Heart right ventricle (tissue), 16 donors: ENCODE measurements at places on chromosomes 4 and X.

DNA sequence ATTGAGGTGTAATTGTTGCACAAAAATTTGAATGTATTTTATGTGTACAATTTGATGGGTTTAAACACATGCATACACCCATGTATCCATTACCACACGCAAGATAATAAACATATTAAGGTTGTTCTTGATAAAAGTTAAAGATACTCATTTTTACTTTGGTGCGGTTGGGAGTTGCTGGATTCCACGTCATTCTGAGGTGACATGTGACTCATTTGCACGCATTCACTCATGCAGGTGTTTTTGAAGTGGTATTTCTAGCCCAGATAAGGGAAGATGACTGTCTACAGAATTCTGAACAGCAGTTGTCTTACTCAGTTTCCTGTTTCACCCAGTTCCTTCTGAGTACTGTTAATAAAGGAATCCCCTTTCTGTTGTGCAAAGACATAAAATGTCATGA, 142.0 kb downstream of the RTL3 start:
- no peak for DNase-seq

- peak; percentile 29 for DNase-seq
These were observed 88.9 kb downstream of the ZNF674 start for GRCh38 chrX:46456125-46456922.

GRCh38 chr4:14078326-14078725, 450.8 kb upstream of the BOD1L1 start:
- no peak for DNase-seq

- DNase-seq: no peak
These were observed 66.3 kb upstream of the GPR78 start for GRCh38 chr4:8513931-8514330.

DNA sequence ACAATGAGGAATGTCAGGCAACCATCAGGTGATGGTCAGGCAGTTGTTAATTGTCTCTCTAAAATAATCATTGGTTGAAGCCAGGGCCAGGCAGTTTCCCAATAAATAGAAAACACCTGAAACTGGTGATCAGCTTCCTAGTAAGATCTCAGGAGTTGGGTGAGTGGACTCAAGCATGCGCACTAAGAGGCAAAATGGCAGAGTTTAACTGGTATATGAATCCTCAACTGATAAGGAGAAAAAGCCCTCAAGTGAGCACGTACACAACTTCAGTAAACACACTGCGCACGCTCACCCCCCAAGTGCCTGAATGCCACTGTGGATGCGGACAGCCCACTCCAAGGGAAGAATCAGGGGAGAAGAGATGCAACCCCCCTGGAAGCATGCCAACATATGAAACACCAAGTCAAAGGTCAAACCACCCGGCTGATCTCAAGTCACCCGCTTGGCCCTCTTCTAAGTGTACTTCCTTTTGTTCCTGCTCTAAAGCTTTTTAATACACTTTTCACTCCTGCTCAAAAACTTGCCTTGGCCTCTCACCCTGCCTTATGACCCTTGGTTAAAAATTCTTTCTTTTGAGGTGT, 39.9 kb downstream of the LNX1 start:
- DNase-seq: no peak

DNA sequence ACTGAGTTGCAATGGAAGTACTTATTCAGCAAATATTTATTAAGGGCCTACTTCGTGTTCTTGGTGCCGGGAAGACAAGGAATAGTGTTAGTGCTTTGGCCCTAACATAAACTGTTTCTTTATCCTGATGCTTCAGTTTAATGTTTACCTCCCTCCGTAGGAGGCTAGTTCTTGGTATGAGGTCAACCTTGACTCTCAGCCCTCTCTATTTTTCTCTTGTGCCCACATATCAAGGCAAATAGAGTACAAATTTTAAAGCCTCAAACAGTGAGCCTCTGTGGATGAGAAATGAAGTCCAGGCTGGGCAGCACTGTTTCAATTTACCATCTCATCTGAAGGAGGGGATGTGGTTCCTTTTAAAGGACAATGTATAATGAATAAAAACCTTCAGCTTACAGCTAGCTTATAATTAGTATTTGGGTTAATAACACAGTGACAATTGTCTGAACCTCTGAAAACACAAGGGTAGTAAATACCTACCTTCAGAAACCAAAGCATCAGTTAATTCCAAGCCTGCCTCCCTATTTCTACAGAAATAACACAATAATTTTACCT, 68.5 kb downstream of the SH3RF1 start:
- no peak for DNase-seq

DNA sequence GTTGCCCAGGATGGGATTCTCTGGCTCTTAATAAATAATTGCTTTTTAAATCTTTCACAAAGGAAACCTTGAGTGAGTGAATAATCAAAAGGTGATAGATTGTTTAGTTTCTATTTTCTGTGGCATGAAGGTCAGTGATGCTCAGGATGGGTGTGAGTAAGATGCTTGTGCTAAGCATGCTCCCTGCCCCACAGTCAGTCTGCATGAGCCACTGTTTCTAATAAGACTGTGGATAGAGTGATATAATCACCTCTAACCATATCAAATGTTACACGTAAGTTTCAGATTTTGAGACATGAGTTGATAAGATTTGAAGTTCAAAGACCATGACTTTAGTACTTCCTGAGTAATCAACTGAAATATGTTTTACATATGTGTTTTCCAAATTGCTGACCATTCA, 2.7 kb upstream of the GAGE10 start:
- DNase-seq: no peak

DNA sequence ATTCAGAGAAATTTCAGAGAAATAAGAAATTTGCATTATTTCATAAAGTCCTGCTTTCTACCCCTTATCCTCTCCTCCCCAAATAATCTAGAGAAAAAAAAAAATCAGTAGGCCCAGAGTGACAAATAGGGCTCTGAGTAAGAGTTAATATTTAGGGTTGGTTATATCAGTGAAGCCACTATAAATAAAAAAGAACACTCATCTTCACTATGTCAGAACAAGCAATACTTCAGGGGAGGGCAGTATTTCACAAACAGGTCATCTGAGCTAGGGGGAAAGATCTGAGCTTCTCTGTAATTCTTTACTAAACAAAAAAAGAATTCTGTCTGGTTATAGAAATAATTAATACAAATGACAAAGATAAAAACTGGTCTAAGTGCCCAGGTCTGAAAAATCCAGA, 39.4 kb downstream of the PDE5A start:
- DNase-seq: no peak

GRCh38 chr4:183412821-183413220, 31.6 kb upstream of the CDKN2AIP start:
- no peak for DNase-seq

DNA sequence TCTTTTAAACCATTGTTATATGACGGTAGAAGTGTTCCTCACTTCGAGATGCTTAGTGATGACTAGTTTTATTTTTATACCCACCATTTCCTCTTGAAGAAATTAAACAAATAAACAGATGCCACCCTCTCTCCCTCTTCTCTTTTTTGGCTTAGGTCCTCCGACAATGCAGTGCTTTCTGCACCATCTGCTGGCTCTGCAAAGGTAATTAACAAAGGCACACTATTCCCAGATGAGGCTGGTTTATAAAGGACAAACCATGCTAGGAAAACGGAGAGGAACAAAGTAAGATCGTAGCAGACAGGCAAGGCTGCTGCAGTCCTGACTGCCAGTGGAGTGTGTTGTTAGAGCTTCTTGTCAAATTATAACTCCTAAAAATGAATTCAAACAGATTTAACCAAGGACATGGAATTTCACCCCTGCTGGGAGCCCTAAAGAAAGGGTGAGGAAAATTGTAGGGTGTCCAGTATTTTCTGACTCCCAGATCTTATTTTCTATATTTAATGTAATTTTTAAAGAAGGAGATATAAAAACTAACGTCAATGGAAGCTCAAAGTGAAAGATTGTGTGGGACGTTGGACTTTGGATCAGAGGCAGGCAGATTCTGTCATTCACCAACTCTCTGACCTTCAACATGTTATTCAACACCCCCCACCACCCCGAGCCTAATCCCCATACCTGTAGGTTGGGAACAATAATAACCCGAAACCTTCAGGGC, 142.1 kb downstream of the CPEB2 start:
- DNase-seq: no peak

GRCh38 chrX:57674861-57675260, 5.2 kb downstream of the NLRP2B start:
- DNase-seq: no peak

DNA sequence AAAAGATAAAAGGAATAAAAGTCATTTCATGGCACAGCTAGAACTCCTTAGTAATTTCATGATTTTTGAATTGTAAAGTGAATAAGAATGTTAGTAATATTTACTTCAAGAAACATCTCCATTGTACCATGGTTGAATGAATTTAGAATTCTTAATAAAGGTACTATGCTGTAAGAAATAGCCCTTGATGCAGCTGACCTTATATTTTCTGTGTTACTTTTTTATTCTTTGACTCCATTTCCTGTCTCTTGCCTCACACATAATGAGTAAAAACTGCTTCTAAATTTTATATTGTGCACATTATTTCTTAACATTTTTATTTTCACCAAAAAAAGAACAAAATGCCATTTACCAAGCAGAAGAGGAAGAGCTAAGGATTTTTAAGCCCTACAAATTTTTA, 81.9 kb upstream of the PDHA2 start:
- DNase-seq: no peak

DNA sequence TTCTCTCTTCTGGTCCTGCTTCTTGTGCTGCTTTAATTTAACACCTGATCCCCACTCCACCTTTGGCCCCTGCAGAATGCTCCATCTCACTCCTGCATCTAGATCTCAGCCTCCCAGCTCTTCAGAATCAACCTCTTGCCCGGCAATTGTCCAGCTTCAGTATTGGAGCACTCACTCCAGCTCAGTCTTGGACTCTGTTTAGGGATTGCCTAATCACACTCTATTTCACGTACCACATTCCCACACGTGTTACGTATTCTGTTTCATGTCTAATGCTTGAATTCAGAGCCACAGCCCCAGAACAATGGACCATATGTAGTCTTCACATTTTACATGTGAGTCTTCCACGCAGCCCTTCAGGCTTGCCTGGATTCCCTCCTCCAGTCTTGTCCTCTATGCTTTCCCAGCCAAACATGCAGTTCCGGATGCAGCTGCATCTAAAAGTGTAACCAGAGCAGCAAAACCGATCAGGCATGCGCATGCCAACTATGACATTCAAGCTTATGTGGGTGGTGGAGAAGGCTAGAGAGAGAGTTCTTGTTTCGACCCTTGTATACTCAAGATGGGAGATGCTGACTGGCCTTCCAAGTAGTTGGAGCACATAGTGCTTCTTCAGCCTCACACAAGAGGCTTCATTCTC, 105.2 kb upstream of the FAM9A start:
- no peak for DNase-seq

GRCh38 chr4:145345401-145345800, 136.3 kb upstream of the SMAD1 start:
- DNase-seq: no peak

- no peak for DNase-seq
These were observed 5.2 kb downstream of the BMPR1B start for GRCh38 chr4:94763005-94763404.

DNA sequence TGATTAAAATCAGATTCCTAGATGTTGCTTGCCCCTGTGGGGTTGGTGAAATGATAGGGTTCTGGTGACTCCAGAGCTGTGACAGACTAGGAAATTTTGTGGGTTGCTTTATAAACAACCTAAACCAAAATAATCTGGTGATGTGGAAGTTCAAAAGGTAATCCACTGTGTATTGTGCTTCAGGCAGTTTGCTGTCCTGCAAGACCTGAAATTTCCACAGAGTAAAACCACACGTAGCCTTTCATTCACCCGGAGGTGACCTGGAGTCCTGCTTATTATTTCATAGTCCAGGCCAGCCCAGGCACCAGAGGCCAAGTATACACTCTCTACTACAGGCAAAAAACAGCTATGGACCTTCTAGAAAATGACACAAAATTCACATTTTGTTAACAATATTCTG, 114.6 kb upstream of the CBR4 start:
- DNase-seq: no peak

DNA sequence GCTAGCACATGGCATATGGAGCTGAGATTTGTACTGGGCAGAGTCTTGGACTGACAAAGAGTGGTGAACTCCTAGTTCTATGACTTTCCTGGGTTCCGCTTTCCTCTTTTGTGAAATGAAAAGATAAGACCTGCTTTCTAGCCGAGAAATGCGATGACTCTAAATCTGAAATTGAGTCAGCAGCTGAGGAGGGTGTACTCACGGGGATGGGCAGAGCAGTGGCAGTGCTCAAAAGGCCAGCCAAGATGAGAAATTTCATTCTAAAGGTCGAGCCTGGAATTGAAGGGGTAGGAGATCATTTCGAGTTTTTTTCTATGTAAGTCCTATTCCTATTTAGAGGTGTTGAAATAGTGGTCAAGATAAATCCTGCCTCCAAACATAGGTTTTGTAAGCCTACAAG, 47.0 kb downstream of the NUDT9 start:
- DNase-seq: no peak

DNA sequence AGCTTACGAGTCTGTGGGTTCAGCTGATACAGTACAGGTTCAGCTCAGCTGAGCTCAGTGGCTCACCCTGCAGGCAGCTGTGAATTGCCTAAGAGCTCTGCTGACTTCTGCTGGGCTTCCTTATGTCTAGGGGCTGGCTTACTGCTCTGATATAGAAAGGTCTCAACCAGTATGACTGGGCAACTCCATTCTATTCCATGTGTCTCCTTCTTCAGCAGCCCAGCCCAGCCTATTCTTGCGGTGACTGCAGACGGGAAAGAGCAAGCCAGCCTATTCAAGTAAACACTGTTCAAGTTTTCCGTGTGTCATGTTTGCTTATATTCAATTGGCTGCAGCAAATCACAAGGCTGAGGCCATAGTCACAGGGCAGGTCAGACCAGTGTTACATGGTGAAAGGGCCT, 615.4 kb upstream of the ZFP42 start:
- DNase-seq: no peak

DNA sequence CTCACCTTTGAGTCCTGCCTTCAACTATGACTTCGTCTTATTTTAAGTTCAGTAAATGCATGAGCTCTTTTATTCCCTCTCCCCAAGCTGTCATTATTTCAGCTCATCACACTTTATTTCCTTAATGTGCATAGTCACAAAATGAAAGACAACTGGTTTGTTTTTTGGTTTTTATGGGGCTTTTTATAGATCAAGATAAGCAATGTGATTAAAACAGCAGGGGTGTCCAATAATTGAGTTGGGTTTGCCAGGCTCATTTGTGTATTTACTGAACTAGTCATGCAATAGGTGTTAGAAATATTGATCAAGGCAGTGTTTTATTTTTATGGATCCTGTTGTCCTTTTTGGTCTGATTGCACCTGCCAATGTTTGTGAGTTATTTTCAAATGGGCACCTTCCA, 102.2 kb downstream of the FRMPD4 start:
- DNase-seq: no peak

DNA sequence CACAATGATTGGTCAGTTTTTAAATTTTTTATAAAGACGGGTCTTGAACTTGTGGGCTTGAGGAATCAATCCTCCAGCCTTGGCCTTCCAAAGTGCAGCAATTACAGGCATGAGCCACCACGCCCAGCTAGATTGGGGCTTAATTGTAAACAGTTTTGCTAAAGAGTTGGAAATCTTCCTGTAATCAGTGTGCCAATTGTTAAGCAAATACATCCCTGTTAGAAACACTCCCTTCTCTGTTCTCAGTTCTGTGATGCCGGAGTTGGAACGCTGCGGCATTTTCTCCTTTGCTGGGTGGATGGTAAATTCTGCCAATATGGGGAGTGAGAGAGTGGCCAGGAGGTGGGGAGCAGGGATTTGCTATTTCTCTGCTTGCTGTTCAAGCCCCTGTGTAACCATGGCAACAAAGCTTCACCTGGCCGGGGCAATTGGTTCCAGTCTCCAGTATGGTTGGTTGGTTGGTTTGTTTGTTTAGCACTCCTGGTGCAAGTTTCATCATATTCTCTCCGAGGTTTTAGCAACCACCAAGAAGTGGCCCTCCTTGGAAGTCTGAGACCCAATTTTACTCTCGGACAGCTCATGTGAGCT, 3.0 kb upstream of the SPATA4 start:
- no peak for DNase-seq
